ENCODE measurements at places on chromosomes 13 and 19. TPM values are rescaled to one million over a fixed set of nuclear protein-coding genes. Genes with fewer than 3 reads are reported as not detected.

Gene ZIC5
- 7.1 TPM for total RNA-seq

Gene F2RL3
- not detected for total RNA-seq

Gene NRTN
- total RNA-seq: 8.3 TPM

Gene SPRY2
- total RNA-seq: 0.24 TPM

Gene PLA2G4C
- total RNA-seq: 0.92 TPM

Gene ZNF98
- total RNA-seq: not detected

Gene WDR87
- total RNA-seq: not detected

Gene CABP5
- total RNA-seq: not detected

Gene CYP2B6
- total RNA-seq: not detected

Gene IL17D
- 5.9 TPM for total RNA-seq

Gene NAA16
- total RNA-seq: 13.8 TPM

Gene ZNF44
- 9.3 TPM for total RNA-seq

Gene SPTBN4
- 4.5 TPM for total RNA-seq

Gene CD37
- total RNA-seq: not detected

Gene ZNF626
- total RNA-seq: 2.5 TPM

Gene PNMA8B
- total RNA-seq: not detected

Gene SMIM44
- not detected for total RNA-seq

Gene SIGLEC11
- not detected for total RNA-seq

Gene LHFPL6
- total RNA-seq: not detected

Gene APLP1
- 121 TPM for total RNA-seq

All from G401 (cell line).